ENCODE measurements at places on chromosomes 1 and 21. TPM values are rescaled to one million over a fixed set of nuclear protein-coding genes. Genes with fewer than 3 reads are reported as not detected.
A peak's percentile ranks its signal among the peaks of the same experiment; 100 is the strongest.

The TARS2 gene
- polyA plus RNA-seq = 23.6 TPM

The MAP1LC3C gene
- polyA plus RNA-seq = not detected

- DNase-seq = no peak
Observed at GRCh38 chr1:114037962-114038816, 58.9 kb downstream of the OLFML3 start.

The HPDL gene
- 2.0 TPM for polyA plus RNA-seq

DNA sequence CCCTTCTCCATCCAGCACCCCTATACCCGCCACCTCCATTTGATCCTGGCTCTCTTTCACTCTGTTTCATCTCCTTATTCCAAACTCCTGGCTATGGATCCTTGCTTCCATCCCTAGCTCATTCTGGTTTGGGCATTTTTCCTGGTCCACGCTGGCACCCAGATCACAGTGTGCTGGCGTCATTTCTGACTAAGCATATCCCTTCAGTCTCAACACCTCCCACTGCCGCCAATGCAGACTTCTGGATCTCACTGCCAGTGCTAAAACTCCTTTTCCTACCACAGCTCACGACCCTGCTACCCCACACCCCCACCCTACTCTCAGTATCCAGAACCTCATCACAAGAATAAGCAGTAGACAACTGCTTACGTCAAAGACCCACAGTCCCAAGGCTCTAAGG, 16.3 kb downstream of the SEC16B start:
- no peak for DNase-seq

DNA sequence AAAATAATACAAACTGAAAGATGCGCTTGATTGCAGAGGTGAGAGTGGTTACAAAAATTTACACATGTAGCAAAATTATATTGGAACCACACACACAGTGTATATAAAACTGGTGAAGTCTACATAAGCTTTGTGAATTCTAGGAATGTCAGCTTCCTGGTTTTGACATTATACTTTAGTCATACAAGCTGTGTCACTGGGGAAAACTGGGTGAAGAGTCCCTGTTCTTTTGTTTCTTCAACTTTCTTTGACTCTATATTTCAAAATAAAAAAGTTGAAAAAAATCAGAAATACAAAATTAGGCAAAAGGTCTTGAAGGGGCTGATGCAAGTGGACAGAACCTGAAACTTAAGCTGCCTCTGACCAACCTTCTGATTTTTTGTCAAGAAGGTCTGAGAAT, 3.0 kb downstream of the C1QC start:
- DNase-seq = no peak

DNA sequence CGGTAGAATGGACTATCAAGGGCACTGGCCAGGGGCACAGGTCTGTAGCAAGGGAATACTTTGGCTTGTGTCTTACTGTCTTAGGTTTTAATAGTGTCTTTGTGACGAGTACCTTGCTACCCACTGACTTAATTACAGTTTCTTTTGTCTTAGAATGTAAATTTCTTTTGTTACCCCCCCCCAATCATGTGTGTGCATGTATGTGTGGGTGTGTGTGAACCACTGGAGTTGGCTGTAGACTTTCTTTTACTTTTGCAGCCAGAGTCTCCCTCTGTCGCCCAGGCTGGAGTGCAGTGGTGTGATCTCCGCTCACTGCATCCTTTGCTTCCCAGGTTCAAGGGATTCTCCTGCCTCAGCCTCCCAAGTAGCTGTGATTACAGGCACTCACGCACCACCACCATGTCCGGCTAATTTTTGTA, 61.8 kb upstream of the CLDN14 start:
- no peak for DNase-seq

The CELA2B gene
- polyA plus RNA-seq = not detected

GRCh38 chr1:232927830-232928505, 22.4 kb upstream of the NTPCR start:
- DNase-seq = no peak

DNA sequence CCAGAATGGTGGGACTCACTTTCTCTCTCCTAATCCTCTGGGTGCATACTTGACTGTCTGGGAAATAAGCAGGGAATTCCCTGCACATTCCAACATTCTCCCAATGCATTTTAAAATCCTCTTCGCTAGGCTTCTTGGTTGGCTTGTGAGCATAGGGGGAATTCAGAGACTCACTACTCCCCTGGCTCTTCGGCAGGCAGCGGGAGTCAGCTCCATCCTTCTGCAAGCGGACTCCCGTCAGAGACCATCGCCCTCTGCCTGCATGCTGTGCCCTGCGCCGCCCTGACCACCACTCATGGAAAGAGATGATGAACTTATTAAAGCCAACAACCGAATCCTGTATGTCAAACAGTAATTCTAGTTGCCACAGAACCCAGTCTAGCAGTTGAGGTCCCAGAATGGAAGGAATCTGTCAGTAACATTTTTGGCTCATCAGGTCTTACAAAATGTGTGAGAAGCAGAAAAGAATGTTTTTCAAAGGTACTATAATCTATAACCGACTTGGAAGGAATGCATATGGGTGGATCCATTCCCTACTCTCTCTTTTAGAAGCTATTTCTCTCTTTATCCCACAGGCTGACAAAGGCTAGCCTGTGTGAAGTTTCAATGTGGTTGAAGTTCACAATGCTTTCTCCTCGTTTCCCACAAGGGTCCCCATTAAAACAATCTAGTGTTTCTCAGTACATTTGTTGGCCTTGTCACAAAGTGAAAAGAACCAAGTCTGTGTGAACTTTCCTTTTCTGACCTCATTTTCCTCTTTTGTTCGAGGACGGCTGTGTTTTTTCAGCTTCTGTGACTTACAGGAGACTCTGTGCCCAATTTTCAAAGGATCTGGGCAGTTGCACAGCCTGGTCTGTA, 119.1 kb upstream of the ADAR start:
- no peak for DNase-seq

GRCh38 chr1:19062258-19063029, 106.0 kb upstream of the IFFO2 start:
- DNase-seq = no peak

The SPRR2B gene
- not detected for polyA plus RNA-seq

GRCh38 chr1:158932171-158932570, 819 bp downstream of the PYHIN1 start:
- peak; percentile 51 for DNase-seq

DNA sequence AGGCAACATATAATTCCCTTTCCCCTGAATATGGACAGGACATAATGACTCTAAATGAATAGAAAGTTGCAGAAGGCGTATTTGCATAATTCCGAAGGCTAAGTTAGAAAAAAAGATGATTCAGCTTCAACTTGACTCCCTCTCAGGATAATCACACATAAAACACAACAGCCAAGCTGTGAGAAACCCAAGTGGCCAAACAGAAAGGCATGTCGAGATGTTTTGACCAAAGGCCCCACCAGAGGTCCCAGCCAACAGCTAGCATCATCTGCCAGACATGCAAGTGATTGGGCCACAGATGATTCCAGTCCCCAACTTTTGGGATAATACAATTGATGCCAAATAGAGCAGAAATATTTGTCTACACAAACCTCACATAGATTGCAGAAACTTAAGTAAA, 444.9 kb downstream of the LTN1 start:
- DNase-seq = no peak

The GRHL3 gene
- 1.5 TPM for polyA plus RNA-seq

DNA sequence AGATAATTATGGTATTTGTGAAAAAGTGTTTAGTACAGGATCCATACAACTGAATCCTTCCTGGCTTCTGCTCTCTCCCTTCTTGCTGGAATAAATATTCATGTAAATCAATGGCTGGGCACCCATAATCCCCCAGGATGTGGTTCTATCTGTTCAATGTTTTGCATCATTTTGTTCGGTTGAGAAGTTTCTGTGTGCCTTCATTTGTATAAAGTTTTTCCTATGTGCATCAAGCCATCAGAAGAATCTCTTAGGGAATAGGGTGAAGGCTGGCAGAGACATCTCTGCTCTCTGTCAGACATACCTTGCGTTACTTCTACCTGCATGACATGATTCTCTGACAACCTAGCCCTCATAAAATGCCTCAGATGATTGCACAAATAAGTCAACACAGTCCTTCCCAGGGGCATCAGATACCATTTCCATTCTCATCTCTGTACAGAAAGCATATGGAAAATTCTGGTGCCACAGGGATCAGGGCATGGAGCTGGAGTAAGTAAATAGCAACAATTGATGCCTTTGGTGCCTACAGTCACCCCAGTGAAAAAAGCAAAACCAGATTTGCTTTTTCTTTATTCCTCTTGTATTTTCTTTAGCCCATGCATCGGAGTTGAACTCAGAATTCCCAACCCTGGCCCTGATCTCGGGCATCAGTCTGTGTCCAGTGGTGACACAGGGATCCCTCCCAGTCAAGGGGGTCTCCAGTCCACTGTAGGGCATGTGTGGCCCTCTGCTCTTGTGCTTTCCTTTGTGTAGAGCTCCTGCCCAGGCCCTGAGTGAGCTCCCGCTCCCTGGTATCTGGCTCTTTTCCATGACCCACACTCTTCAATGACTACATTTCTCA, 39.7 kb upstream of the ATP1A1 start:
- DNase-seq = no peak

DNA sequence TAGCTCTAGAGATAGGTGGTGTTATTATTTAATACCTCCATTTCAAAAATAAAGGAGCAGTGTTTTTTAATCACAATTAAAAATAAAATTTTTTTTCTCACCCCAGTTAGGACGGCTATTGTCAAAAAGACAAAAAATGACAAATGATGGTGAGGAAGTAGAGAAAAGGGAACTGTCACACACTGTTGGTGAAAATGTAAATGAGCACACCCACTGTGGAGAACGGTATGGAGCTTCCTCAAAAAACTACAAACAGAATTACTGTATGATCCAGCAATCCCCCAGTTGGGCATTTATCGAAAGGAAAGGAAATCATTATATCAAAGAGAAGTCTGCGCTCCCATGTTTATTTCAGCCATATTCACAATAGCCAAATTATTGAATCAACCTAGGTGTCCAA, 148.7 kb upstream of the NR5A2 start:
- DNase-seq = no peak

- DNase-seq = peak; percentile 44
Observed at GRCh38 chr1:215064327-215064726, 18.2 kb upstream of the KCNK2 start.

The NEXN gene
- 2.4 TPM for polyA plus RNA-seq

Measured in foreskin keratinocyte (primary cell).